H1 (cell line): ENCODE measurements at places on chromosomes 7 and 10.

GRCh38 chr10:76998451-76998850 is 639.2 kb downstream of the KCNMA1 start:
- no peaks in the 10 kb centered on the region for H3K27me3 ChIP-seq
- DNase-seq = no peak
- H3K36me3 ChIP-seq = no peaks in the 10 kb centered on the region
- no peak overlapping the region for H3K4me3 ChIP-seq
- no peak overlapping the region for H3K27ac ChIP-seq
- no peaks in the 10 kb centered on the region for H3K4me1 ChIP-seq

DNA sequence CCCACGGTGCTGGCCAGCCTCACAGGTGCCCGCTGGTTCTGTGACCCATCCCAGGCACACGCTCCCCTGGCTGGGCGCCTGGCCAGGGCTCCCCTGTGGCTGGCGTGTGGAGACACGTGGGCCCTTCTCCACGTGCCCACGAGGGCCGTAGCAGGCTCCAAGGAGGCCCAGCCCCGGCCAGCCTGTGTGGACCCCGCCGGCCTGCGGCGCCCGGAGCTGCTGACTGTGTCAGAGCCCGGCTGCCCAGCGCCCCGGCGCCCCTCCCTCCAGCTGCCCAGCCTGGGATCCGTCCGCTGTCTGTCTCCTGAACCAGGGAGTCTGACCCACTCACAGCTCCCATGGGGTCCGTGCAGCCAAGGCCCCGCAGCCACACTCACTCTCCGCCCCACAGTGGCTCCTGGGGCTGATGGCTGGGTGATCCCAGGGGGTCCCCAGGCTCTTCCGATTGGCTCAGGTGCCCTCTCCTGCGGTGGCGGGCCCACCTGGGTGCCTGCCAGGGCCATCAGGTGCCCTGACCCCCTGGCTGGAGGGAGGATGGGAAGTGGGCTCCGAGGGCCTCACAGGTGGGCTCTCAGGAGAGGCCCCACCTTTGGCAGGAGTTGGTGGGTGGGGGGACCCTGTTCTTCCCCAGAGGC is 9.6 kb downstream of the TMEM184A start:
- no peak overlapping the region for H3K27ac ChIP-seq
- H3K27me3 ChIP-seq = no peaks in the 10 kb centered on the region
- no peak for DNase-seq
- no peak overlapping the region for H3K4me3 ChIP-seq
- no peaks in the 10 kb centered on the region for H3K36me3 ChIP-seq

DNA sequence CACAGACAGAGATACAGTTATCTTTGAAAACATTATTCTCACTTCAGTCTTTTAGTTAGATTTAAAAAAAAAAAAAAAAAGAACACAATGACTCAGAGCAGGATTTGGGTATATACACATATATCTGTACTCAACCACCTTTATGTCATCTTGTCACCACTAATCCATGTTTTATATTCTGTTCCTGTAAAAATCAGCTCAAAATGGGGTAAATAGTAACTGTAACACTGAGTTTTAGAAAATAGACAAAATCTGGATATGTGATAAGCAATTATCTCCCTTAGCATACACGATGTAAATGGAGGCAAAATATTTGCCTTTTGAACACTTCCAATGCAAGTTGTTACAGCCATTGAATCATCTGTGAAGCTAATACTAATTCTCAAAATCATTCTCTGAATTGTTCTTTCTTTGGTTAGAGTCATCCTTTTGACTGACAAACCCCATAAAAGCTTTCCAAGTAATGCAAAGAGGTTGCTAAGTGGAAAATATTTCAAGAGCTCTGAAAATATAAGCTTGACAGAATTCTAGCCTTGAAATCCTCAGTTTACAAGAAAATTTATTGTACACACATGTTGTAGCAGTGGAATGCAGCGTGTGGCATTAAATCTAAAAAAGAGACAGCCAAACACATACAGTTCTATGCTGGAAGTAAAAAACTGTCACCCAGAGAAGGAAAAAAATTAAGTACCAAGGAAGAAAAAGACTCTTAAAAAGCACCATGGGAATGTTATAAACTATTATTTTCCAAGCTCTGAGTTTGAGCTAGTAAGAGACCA is 502.2 kb upstream of the PHF14 start:
- no peaks in the 10 kb centered on the region for H3K36me3 ChIP-seq
- no peaks in the 10 kb centered on the region for H3K4me1 ChIP-seq
- no peaks in the 10 kb centered on the region for H3K27me3 ChIP-seq
- no peak for DNase-seq
- H3K27ac ChIP-seq = no peak overlapping the region

- no peaks in the 10 kb centered on the region; the same call in 1 of the 2 replicates for H3K4me1 ChIP-seq
- H3K27ac ChIP-seq = no peak overlapping the region
- no peak overlapping the region for H3K4me3 ChIP-seq
- DNase-seq = no peak
- H3K27me3 ChIP-seq = no peaks in the 10 kb centered on the region
- H3K36me3 ChIP-seq = no peaks in the 10 kb centered on the region
Observed at GRCh38 chr10:69734797-69735468, 66.8 kb upstream of the COL13A1 start.

DNA sequence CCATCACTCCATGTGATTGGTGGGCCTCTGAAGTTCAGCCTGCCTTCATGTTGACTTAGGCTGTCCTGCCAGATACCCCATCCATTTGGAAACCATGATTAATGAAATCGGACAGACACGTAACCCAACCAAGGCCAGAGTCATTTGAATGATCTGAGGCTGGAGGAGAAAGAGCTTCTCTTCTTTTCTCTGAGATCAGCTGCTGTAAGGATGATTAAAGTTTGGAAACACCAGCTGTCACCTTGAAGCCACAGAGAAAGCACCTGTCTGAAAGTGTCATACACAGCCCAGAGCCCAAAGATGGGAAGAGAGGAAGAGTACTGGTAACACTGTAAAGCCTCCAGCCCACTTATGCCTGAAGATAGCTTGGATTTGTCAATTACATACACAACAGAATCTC is 22.9 kb downstream of the NEBL start:
- H3K36me3 ChIP-seq = no peaks in the 10 kb centered on the region
- H3K27me3 ChIP-seq = no peaks in the 10 kb centered on the region
- no peak overlapping the region for H3K27ac ChIP-seq
- no peaks in the 10 kb centered on the region for H3K4me1 ChIP-seq
- no peak for DNase-seq

- DNase-seq = no peak
- peaks cover 5% of the 10 kb centered on the region for H3K4me1 ChIP-seq
- H3K36me3 ChIP-seq = no peaks in the 10 kb centered on the region
- H3K27ac ChIP-seq = no peak overlapping the region
- H3K27me3 ChIP-seq = no peaks in the 10 kb centered on the region
Observed at GRCh38 chr7:48045195-48045765, 9.9 kb downstream of the C7orf57 start.

DNA sequence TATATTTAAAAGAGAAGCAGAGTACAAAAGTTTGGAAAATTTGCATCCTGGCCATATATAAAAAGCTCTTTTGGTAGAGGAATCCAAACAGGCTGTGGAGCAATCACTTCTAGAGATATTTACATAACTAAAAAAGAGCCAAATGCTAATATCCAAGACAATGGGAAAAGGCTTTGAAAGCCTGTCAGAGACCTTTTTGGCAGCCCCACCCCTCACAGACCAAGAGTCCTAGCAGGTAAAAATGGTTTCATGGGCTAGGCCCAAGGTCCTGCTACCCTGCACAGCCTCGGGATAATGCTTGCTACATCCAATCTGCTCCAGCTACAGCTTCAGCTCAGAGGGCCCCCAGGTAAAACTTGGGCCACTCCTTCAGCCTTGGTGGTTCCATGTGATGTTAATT is 430.2 kb upstream of the KCND2 start:
- H3K4me1 ChIP-seq = peaks cover 4% of the 10 kb centered on the region; the same call in 1 of the 2 replicates
- peak; percentile 1 for DNase-seq
- no peak overlapping the region for H3K4me3 ChIP-seq
- H3K27ac ChIP-seq = no peak overlapping the region
- H3K27me3 ChIP-seq = no peaks in the 10 kb centered on the region

GRCh38 chr7:73438547-73439409 is 5.2 kb downstream of the FZD9 start:
- peaks cover 3% of the 10 kb centered on the region for H3K4me1 ChIP-seq
- peaks cover 16% of the 10 kb centered on the region for H3K27me3 ChIP-seq
- peaks cover 44% of the 10 kb centered on the region for H3K36me3 ChIP-seq
- DNase-seq = no peak
- H3K27ac ChIP-seq = 0 out of 2 replicates have a peak overlapping the region, but pooled peaks have one; percentile 9
- no peak overlapping the region for H3K4me3 ChIP-seq

DNA sequence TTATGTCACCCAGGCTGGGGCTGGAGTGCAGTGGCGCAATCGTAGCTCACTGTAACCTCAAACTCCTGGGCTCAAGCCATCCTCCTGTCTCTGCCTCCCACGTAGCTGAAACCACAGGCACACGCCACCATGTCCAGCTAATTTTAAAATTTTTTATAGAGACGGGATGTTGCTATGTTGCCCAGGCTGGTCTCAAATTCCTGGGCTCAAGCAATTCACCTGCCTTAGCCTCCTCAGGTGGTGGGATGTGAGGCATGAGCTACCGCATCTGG is 123.2 kb upstream of the PARD3 start:
- no peak overlapping the region for H3K4me3 ChIP-seq
- H3K36me3 ChIP-seq = no peaks in the 10 kb centered on the region
- no peak overlapping the region for H3K27ac ChIP-seq
- no peak for DNase-seq
- no peaks in the 10 kb centered on the region for H3K27me3 ChIP-seq

DNA sequence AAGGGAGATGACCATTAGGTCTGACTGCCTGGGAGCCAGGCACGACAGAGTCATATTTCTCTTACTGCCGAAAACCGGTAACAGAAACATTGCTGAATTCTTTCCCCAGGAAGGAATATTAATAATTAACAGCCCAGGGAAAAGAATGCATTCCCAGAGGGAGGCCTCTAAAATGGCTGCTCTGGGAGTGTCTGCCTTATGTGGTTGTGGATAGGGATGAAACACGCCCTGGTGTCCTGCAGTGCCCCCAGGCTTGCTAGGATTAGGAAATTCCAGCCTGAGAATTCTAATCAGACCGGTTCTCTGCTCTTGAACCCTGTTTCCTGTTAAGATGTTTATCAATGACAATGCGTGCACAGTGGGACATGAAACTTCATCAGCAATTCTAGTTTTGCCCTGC is 226.7 kb downstream of the GPAM start:
- H3K27ac ChIP-seq = no peak overlapping the region
- no peaks in the 10 kb centered on the region for H3K4me1 ChIP-seq
- H3K4me3 ChIP-seq = no peak overlapping the region
- H3K27me3 ChIP-seq = no peaks in the 10 kb centered on the region
- H3K36me3 ChIP-seq = no peaks in the 10 kb centered on the region

DNA sequence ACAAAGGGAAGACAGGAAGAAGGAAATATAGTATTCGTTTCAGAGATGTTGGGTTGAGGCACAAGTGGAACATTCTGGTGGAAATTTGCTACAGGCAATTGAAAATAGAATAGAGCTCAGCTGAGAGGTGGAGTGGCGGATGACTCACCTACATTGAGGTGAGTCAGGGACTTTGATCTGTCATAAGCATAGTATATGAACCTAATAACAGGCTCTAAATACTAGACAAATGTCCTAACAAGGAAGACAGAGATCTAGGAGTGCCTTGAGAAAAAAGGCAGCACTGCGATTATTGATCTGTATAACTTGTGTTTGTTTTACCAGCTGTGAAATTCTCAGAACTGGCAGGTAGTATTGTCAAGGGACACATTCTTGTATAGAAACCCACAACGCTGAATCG is 907 bp upstream of the IFRD1 start:
- no peak overlapping the region for H3K27ac ChIP-seq
- no peaks in the 10 kb centered on the region for H3K27me3 ChIP-seq
- no peak for DNase-seq
- H3K4me3 ChIP-seq = peak overlapping the region; percentile 93
- H3K4me1 ChIP-seq = no peaks in the 10 kb centered on the region

DNA sequence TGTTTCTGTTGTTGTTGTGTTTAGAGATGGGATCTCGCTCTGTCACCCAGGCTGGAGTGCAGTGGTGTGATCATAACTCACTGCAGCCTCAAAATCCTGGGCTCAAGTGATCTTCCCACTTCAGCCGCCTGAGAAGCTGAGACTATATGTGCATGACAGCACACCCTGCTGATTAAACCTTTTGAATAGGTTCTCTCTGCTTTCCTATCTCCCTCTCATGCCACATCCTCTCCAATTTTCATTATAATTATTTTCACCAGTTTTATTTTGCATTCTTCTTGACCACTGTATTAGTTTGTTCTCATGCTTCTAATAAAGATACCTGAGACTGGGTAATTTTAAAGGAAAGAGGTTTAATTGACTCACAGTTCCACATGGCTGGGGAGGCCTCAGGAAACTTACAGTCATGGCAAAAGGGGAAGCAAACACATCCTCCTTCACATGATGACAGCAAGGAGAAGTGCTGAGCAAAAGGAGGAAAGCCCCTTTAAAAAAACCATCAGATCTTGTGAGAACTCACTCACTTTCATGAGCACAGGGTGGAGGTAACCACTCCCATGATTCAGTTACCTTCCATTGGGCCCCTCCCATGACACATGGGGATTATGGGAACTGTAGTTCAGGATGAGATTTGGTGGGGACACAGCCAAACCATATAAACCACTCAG is 12.9 kb downstream of the AGK start:
- H3K36me3 ChIP-seq = no peaks in the 10 kb centered on the region; the same call in 1 of the 2 replicates
- no peak for DNase-seq
- H3K27me3 ChIP-seq = no peaks in the 10 kb centered on the region
- no peak overlapping the region for H3K4me3 ChIP-seq
- H3K27ac ChIP-seq = no peak overlapping the region
- no peaks in the 10 kb centered on the region for H3K4me1 ChIP-seq

DNA sequence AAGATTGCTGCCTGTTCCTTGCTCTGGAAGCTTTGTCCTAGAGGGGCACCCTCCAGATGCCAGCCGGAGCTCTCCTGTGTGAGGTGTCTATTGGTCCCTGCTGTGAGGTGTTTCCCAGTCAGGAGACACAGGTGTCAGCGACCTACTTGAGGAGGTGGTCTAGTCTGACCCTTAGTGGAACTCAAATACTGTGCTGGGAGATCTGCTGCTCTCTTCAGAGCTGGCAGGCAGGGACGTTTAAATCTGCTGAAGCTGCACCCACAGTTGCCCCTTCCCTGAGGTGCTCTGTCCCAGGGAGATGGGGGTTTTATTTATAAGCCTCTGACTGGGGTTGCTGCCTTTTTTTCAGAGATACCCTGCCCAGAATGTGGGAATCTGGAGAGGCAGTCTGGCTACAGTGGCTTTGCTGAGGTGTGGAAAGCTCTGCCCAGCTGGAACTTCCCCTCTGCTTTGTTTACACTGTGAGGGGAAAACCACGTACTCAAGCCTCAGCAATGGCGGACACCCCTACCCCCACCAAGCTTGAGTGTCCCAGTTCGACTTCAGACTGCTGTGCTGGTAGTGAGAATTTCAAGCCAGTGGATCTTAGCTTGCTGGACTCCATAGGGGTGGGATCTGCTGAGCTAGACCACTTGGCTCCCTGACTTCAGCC is 119.2 kb downstream of the PPP1R9A start:
- no peaks in the 10 kb centered on the region for H3K4me1 ChIP-seq
- H3K27me3 ChIP-seq = no peaks in the 10 kb centered on the region
- no peak overlapping the region for H3K4me3 ChIP-seq
- H3K27ac ChIP-seq = no peak overlapping the region
- H3K36me3 ChIP-seq = no peaks in the 10 kb centered on the region
- DNase-seq = no peak

- no peak for DNase-seq
- H3K27me3 ChIP-seq = no peaks in the 10 kb centered on the region
- H3K27ac ChIP-seq = no peak overlapping the region
- no peak overlapping the region for H3K4me3 ChIP-seq
- H3K36me3 ChIP-seq = no peaks in the 10 kb centered on the region
Observed at GRCh38 chr10:103834436-103835095, 20.8 kb downstream of the SH3PXD2A start.
